ENCODE measurements at places on chromosomes 4 and X. TPM values are rescaled to one million over a fixed set of nuclear protein-coding genes. Genes with fewer than 3 reads are reported as not detected.

DNA sequence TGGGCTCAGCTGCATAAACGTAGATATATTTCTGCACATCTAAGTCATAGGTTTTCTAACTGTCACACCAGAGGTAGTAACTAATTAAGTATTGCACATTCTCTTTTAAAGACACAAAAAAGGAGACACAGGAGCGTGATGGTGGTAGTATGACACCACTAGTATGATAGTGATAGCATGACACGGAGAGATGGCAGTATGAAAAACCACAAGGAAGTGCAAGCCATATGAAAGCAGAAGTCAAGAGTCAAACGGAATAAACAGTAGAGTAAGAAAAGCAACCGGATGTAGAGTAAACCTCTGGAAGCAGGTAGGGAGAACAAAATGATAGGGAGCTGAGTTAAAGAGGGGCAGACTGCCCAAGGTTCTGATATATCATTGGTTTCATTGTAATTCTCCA lies 382.2 kb upstream of the INTU start:
- no peaks in the 10 kb centered on the region for H3K4me1 ChIP-seq
- no peak for DNase-seq
- no peaks in the 10 kb centered on the region for H3K27me3 ChIP-seq
- H3K36me3 ChIP-seq, result no peaks in the 10 kb centered on the region
- H3K27ac ChIP-seq, result no peak overlapping the region
- no peak overlapping the region for H3K4me3 ChIP-seq

DNA sequence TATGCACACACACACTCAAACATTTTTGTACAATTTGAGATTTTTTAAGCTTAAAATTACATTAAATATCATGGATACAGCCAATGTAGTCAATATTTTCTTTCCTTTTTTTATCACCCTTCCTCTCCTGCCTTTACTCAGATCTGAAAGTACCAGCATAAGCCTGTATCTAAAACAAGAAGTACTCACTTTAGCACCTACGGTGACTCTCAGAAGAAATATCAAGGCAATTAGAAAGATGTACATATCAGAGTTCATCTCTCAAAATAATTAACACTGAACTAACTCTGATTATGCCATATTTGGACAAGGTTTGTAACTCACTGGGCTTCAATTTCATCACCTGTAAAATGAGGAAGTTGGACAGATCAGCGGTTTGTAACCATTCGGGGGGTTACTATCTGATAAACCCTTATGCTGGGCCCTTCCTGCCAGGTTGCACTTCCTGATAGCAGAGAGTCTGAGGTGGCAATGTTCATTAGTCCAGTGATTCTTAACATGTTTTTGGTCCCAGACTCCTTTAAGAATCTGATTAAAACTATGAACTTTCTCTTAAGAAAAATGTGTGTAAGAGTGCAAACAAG lies 5.7 kb upstream of the GPR174 start:
- no peak overlapping the region for H3K4me3 ChIP-seq
- H3K27ac ChIP-seq, result no peak overlapping the region
- DNase-seq, result no peak

The BOD1L1 gene
- total RNA-seq, result 49.0 TPM

The IL21 gene
- not detected for total RNA-seq

DNA sequence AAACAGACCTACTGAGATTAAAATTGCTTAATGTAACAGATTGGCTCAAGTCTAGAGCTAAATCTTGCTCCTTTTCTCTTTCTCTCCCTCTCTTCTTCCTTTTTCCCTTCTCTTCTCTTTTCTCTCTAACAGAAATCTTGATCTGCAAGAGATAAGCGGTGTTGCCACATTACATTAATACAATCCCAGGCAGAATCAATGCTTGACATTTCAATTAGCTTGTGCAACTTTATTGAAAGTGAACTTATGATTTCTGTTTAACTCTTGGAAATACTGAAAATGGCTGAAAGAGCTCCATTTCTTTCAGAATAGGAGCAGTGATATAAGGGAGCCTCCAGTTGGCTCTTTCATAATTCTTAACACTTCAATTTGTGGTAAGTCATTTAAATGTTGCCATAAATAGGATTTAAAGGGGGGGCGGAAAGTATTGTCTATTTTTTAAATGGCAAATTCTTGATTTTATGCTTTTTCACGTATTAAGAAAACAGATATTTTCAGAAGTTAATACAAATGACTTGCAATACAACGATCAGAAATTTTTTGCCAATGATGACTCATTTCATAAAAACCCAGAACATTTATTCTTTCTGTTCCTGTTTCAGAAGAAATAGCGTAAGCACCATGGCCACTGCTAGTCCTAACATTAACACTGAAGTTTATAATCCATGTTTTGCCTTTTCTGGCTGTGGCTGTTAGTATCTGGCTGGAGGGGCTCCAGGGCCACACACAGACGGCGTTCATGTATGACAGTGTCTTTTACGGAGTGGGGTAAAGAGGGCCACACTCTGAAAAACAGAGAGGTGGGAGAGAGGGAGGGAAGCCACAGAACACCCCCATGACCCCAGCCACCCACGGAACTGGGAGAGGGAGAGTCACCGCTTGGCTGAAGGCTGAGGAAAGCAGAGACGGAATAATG lies 115.7 kb upstream of the FAT1 start:
- peak overlapping the region; percentile 49 for H3K4me3 ChIP-seq
- no peak for DNase-seq
- peak overlapping the region; percentile 71 for H3K27ac ChIP-seq
- no peaks in the 10 kb centered on the region for H3K4me1 ChIP-seq

- no peak overlapping the region for H3K27ac ChIP-seq
- no peak overlapping the region for H3K4me3 ChIP-seq
- no peaks in the 10 kb centered on the region for H3K4me1 ChIP-seq
- no peak for DNase-seq
- H3K27me3 ChIP-seq, result no peaks in the 10 kb centered on the region
Observed at GRCh38 chrX:32370456-32371205, 840.7 kb downstream of the DMD start.

DNA sequence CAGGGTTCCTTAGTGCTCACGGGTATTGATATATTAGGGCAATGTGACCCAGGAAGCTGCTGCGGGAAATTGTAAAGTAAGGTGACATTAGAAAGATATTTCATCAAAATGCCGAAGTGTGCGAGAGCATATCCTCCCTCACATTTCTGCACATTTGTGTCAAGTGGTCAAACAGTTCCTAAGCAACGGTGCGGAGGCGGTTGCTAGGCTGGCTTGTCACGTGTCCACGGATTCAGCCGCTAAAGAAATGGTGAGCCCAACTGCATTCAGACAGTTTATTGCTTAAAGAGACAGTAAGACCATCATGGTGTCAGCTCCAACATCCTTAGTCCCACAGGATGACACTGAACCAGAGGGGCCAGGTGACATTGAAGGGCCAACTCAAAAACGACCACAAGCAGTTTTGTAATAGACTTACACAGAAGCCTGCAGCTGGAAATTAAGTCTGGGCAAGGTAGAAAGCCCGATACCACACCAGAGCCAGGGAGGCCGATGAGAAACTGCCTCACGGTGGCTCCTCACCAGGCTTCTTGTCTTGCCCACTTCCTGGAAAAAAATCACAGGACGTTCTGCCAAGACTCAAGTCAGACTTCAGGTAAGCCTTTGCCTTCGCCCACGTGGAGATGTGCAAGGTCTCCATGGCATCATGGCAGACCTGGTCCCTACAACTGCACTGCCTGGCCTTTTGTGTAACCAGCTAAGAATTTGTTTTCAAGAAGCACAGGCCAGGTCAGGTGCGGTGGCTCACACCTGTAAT lies 50.4 kb downstream of the USP11 start:
- no peak overlapping the region for H3K27ac ChIP-seq
- H3K4me1 ChIP-seq, result no peaks in the 10 kb centered on the region
- DNase-seq, result peak; percentile 18
- no peaks in the 10 kb centered on the region for H3K36me3 ChIP-seq
- H3K27me3 ChIP-seq, result peaks cover 28% of the 10 kb centered on the region

The AGTR2 gene
- not detected for total RNA-seq

DNA sequence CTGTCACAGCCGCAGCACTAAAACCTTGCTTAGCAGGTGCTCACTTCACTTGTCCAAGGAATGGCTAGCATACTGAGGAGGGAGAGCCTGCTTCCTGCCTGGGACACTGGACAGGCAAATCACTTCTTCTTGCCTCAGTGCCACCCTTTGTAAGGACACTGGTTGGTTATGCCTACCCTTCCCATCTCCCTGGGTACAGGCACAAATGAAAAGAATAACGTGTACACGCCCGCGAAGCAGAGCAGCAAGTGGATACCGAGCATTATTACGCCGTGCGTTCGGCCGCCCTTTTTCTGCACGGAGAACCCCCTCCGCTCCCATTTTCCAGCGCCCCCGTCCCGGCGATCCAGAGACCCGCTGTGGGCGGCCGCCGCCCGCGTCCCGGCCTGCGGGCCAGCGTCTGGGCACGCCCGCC lies 338 bp upstream of the KLHL2 start:
- no peaks in the 10 kb centered on the region for H3K4me1 ChIP-seq
- no peaks in the 10 kb centered on the region for H3K36me3 ChIP-seq
- peak overlapping the region; percentile 93 for H3K27ac ChIP-seq
- no peak for DNase-seq
- no peaks in the 10 kb centered on the region for H3K27me3 ChIP-seq
- peak overlapping the region; percentile 98 for H3K4me3 ChIP-seq
